NCI-H2081 (cell line): ENCODE measurements at places on chromosomes 6 and 20.

DNA sequence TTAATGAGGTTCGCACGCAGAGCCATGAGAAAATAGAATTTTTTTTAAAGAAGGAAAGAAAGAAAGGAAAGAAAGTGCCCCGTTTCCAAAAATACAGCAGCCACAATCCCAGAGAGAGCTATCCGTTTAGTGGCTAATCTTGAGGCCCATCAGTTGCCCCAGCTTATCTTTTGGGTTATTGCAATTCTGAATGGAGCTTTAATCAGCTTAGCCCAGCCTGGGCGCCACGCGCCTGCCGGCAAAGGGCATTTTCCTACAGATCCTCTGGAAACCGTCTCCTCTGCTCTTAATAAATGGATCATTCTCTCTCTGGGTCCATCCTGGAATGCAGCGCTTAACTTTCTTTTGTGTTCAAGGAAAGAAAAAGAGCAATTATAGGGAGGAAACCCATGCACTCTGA is 413.3 kb downstream of the MAFB start:
- DNase-seq: no peak

DNA sequence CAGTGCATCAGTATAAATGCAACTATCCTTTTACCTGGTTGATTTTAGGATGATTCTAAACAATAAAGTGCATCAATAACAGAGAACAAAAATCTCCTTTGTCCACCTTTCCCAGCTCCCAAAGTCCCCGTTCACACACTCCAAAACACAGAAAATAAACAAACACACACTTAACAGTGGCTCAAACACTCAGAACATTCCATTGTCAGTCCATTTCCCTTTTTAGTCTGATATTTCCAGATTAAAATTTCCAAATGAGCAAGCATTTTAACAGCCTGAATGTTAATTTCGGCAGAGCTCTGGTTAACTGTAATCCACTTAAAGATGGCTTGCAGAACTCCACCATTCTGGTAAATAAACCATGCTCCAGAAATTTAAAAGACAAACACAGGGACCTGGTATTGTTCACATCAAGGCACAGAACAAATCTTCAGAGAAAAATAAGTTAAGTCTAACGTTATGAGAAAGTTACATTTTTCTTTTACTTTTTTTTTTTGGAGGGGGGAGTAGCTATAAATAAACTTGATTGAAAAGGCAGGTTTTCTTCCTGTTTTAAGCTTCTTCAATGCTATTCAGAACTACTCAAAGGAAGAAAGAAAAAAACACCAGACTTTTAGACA is 100.8 kb downstream of the DST start:
- no peak for DNase-seq

DNA sequence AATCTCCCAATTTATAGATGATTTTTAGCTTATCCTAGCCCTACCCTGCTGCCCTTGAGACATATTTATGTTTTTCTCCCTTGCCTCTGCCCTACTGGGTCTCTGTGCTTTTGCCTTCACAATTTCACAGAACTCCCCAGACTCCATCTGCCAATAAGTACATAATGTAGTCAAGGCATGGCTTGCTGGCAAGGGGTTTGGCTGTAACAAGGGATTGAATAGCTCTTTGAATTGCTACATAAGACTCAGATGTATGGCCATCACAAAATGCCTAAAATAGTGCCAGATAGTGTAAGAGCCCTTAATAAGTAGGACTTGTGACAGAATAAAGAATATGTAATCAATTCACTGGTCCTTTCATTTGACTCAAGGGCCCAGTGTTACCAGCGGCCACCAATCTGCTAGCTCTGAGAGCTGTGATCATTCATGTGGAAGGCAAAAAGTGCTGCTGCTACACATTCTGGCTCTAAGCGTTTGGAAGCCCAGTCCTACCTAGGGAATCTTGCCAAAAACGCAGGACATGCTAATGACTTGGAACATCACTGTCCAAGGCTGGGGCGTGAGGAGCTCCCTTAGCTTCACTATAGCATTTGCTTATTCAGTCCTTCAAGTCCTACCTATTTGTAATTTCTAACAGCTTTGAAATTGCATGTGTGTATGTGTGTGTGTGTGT is 20.5 kb downstream of the CLVS2 start:
- DNase-seq: peak; percentile 33

DNA sequence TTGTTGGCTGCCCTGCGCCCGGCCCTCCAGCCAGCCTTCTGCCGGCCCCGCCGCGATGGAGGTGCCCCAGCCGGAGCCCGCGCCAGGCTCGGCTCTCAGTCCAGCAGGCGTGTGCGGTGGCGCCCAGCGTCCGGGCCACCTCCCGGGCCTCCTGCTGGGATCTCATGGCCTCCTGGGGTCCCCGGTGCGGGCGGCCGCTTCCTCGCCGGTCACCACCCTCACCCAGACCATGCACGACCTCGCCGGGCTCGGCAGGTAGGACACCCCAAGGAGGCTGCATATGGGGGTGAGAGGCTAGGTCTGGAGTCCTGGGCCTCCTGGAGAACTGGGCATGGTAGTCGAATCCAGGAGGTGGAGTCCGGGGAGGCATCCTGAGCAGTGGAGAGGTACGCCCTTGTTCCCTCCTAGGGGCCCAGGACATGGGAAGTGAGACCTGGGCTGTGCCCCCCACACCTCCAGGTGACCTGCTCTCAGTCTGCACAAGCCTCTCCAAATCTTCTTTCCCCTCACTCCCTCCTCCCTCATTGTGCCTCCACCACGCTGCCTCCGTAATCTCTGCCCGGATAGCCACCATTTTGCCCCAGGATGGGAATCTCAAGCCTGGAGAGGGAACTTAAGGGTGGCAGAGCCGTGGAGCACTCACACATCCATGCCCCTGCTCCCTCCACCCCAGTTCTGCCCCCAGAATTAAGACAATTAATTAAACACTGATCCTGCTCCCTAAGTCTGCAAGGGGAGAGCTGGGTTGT is 541 bp downstream of the CDC25B start:
- no peak for DNase-seq

GRCh38 chr20:15759594-15759993 is 813.7 kb downstream of the KIF16B start:
- DNase-seq: no peak
